ENCODE measurements at places on chromosomes 4 and X.

GRCh38 chrX:77014377-77015372 lies 432.5 kb upstream of the FGF16 start:
- DNase-seq = no peak

DNA sequence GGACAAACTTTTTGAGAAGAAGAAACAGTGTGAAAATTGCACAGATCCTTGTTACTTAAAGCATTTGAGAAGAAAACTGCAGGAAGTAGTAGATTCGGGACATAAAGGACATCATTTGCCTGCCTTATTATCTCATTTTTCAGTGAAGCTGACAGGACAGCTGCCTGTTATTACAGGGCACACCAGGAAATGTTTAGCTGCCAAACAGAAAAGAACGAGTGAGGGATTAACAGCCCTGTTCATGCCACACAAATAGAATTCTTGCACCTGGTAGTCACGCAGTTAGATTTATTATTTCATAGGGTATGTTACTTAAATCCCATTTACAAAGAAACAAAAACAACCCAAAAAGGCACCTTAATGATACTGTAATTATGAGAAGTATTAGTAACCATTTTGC lies 100.6 kb downstream of the CHIC2 start:
- no peak for DNase-seq

GRCh38 chr4:35697210-35697736 lies 547.0 kb downstream of the ARAP2 start:
- no peak for DNase-seq

DNA sequence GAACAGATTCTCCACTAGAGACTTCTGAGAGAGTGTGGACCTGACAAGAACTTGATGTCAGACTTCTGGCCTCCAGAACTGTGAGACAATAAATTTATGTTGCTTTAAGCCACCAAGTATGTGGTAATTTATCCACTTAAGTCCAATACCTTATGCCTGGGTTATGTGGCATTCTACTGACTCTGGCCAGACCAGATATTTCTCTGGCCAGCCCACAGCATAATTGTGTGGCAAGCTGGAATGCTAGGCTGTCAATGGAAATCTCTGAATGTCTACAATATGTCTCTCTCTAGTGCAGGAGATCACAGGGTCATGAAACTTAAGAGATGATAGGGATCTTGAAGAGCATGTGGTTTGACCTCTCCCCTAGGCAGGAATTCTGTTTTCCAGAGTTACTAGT lies 251.0 kb downstream of the ZNF674 start:
- DNase-seq = no peak

- DNase-seq = no peak
Measured at GRCh38 chr4:34676400-34676799, 1567.9 kb downstream of the ARAP2 start.

- DNase-seq = no peak
Measured at GRCh38 chr4:84412062-84412461, 87.0 kb downstream of the NKX6-1 start.

DNA sequence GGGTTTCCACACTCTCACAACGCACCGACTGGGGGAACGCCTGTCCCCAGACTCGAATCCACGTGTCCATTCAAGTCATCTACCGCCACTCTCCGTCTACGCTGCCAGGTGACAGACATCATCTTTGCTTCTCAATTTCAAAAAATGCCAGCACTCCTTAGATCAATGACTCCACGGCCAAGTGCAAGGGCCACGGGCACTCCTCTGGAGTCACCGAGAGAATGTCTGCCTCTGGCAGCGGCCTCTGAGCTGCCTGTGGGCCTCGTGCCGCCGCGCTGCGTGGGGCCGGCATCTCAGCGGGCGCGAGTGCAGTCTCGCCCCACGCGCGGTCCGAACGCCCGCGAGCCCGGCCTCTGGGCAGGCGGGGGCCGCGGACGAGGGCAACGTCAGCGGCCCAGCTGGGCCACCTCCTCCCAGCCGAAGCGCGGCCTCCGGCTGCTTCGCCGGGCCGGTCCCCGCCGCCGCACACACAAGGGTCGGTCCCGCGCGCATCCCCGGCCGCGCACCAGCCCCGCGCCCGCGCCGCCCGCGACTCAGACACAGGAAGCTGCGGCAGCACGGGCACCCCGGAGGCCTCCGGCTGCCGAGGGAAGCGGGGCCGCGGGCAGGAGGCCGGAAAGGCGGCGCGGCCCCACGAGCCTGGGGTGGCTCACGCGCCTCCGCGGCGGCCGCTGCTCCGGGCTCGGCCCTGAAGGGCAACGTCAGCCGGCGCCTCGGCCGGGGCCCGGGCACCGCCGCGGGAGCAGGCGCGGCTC lies 450 bp downstream of the ACSL1 start:
- peak; percentile 27 for DNase-seq

DNA sequence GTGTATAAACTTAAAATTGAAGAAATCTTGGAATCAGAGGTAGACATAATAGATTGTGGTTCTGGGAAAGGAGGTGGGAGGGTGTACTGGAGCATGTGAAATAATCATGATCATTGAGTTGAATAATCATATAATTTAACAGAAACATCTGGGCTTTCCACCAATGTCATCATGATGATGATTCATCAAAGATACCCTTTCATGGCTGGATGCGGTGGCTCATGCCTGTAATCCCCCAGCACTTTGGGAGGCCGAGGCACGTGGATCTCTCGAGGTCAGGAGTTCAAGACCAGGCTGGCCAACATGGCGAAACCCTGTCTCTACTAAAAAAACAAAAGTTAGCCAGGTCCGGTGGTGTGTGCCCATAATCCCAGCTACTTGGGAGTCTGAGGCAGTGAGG lies 6.7 kb upstream of the RUFY3 start:
- DNase-seq = no peak

DNA sequence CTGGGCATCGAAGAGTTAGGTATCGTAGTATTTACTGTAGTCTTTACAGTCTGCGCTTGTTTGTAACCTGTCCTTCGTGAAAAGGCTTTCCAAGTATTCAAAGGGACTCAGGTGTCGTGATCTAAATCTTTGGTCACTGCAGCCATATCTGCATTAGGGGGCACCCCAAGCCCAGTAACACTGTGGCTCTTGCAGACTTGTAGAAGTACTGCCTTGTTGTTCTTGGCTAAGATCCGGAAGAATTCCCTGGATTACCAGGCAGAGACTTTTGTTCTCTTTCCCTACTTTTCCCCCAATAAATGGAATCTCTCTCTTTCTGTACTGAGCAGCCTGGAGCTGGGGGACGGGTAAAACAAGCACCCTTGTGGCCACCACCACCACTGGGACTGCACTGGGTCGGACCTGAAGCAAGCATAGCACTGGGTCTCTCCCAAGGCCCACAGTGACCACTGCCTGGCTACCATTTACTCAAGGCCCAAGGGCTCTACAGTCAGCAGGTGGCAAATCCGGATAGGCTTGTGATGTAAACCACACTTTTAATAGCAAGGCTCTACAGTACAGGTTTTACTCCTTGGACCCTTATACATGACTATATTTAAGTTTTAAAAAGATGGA lies 12.0 kb downstream of the CXorf58 start:
- DNase-seq = no peak

DNA sequence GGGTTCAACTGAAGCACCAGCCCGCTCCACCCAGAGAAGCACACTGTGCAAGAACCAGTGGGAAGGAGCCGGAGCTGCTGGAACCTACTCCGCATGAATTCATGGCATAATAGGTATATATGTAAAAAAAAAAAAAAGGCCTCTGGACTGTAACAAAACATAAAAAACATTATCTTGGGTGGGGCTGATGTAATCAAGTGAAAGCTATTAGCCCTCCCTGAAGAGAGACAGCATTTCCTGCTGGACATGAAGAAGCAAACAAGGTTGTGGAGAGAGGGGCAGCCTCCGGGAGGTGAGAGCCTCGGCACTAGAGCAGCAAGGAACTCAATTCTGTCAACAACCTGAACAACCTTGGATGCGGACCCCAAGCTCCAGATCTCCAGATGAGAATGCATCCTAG lies 50.7 kb downstream of the PLAC1 start:
- no peak for DNase-seq

- no peak for DNase-seq
Measured at GRCh38 chrX:1743105-1743504, 128.2 kb downstream of the ASMT start.

GRCh38 chr4:6845027-6845426 lies 62.5 kb downstream of the KIAA0232 start:
- DNase-seq = no peak

DNA sequence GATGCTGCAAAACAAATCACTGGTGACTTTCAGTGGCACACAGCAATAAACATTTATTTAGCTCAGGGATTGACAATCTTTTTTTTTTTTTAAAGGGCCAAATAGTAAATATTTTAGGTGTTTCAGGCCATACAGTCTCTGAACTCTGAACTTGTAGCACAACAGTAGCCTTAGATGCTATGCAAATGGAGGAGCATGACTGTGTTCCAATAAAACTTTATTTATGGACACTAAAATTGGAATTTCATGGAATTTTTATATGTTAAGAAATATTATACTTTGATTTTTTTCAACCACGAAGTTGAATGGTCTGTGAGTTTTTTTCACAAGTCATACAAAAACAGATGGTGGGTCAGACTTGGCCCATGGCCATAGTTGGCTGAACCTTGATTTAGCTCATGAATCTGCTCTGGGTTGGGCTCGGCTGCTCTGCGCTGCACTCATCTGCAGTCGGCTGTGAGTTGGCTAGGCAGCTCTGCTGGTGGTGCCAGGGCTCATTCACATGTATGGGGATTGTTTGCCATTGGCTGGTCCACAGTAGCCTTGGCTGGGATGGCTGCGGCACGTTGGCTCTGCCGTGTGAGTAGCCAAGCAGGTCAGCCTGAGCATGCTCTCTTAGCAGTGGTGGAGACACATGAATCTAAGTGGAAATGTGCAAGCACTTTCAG lies 231.7 kb upstream of the PGRMC2 start:
- no peak for DNase-seq

GRCh38 chr4:14768449-14768848 lies 233.8 kb upstream of the CPEB2 start:
- no peak for DNase-seq

DNA sequence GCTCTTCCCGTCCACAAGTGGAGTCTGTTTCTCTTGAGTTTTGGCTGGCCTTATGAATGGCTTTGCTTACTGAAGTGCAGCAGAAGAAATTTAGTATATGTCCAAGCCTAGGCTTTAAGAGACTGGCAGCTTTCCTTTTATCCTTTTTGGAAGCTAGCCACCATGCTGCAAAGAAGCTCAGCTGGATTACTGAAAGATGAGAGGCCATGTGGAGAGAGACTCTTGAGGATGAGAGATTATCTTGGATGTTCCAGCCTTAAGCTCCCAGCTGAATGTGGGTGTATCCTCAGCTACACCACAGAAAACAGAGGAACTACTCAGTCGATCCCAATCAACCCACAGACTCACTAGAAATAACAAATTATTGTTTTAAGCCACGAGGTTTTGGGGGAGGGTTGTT lies 12.5 kb downstream of the CCNG2 start:
- no peak for DNase-seq

DNA sequence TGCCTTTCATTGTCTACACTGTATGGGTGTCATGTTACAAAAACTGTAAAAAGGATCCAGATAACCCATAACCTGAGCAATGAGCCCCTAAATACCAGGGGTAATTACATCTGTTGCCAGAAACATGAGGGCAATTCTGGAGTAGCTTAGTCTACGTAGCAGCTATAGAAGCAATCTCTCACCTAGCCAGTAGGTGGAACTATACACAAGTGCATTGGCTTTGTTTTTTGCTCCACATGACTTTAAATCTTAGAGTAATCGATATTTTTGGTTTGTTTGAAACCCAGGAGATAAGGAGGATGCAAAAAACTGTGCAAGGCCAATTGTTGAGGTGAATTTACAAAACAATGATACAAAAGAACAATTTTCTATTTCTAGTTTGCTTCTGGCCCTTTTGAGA lies 57.5 kb downstream of the GPR82 start:
- DNase-seq = no peak

GRCh38 chr4:181017038-181017437 lies 1226.2 kb upstream of the TENM3 start:
- DNase-seq = no peak

GRCh38 chr4:61533140-61533539 lies 333.0 kb downstream of the ADGRL3 start:
- DNase-seq = no peak

- no peak for DNase-seq
Measured at GRCh38 chr4:7358100-7358735, 76.5 kb downstream of the PSAPL1 start.

- no peak for DNase-seq
Measured at GRCh38 chr4:99404595-99405287, 30.4 kb downstream of the ADH7 start.

GRCh38 chr4:15427701-15428100 lies at the start of gene C1QTNF7:
Gene C1QTNF7, plus strand, starts transcription at chr4:15428033. Its CDS starts 7,711 bp downstream, at chr4:15435744.
- no peak for DNase-seq

DNA sequence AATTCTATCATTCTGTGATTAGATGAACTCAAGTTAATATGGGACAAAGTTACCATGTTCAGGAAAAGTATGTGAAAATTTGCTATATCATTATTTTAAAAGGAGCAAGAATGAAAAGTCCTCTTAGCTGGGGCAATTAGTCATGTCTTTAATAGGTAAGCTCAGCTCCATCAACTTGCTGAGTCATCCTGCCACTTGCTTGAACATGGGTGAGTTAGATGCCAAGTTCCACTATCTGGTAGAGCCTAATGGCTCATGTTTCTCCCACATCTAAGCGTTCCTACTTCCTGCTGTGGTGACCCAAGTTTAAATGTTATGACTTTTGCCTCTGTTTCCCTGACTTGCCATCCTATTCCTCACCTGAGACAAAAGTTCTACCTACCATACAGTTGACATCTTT lies 276.8 kb downstream of the ZNF674 start:
- DNase-seq = no peak

- no peak for DNase-seq
Measured at GRCh38 chr4:57190601-57191481, 80.7 kb upstream of the IGFBP7 start.

DNA sequence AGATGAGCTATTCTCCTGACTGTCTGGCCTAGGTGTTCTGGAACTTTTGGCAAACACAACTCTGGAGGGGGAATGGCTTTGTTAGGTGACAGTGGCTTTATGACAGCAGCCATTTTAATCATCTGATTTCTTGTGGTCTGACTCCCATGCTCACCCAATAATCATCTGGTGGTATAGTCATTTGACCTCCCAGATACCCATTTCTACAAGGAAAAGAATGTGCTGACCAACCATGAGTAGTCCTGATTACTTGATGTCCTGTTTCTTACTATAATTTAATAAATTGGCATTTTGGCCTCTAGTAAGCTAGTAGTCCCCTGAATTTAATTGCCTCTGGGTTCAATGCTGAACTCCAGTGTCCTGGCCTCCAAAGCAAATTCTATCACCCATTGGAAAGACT lies 109.9 kb upstream of the DUSP21 start:
- DNase-seq = no peak

- no peak for DNase-seq
Measured at GRCh38 chr4:3145234-3145924, 70.9 kb downstream of the HTT start.

DNA sequence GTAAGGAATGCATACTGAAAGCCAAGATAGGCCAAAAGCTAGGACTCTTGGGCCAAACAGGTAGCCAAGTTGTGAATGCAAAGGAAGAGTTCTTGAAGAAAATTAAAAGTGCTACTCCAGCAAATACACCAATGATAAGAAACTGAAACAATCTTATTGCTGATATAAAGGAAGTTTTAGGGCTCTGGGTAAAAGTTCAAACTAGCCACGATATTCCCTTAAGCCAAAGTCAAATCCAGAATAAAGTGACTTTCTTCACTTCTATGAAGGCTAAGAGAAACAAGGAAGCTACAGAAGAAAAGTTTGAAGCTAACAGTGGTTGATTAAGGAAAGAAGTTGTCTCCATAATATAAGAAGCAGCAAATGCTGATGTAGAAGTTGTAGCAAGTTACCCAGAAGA lies 397.6 kb downstream of the PACRGL start:
- DNase-seq = no peak

- DNase-seq = no peak
Measured at GRCh38 chrX:133297284-133297683, 79.1 kb upstream of the TFDP3 start.

GRCh38 chr4:185693548-185694215 lies 118.3 kb downstream of the SORBS2 start:
- DNase-seq = no peak

All from activated CD8-positive, alpha-beta memory T cell treated with anti-CD3 and anti-CD28 coated beads for 1 hour (primary cell).